ENCODE measurements at places on chromosomes 5 and 9.
A peak's percentile ranks its signal among the peaks of the same experiment; 100 is the strongest.

- no peak for DNase-seq
Observed at GRCh38 chr5:38719916-38720315, 125.9 kb upstream of the OSMR start.

DNA sequence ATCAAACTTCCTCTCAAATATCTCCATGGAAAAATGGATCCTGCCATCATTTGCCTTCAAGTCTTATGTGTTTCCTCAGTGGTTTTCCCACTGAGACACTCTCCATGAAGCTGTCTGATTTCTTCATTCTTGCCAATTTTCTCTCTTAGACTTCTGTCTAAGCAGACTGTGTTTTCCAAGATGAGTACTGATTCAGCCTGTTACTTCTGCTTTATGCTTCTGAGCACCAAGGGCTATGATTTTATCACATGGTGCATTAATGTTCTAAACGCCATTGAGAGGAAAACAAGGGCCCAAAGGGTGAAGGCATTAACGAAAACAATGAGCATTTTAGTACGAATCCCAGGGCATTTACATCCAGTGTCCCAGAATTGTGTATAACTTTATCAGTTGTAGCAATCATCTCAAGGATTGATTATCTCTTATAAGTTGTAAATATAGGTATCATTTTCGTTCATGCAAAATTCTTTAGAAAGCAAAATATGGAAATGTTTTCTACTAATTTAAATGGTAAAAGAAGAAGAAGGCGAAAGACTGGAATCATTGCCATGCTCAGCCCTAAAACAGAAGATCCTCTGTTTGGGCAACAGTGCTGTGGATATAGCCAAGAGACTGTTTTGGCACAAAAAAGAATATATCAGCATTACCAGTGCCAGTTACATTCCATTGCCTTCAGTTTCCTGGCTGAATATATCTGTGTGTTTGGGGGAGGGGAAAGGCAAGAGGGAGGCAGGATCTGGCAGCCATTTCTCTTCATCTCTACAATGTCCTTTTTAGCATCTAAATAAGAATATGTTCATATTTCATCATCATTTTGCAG lies 537.6 kb downstream of the ANXA1 start:
- DNase-seq, result no peak

GRCh38 chr5:79107020-79107796 lies 4.4 kb upstream of the BHMT start:
- DNase-seq, result no peak

- no peak for DNase-seq
Observed at GRCh38 chr5:132011622-132012343, at the start of gene ACSL6. ACSL6 (minus strand) TSS chr5:132011658; CDS start chr5:132011553, 105 bp downstream.

- DNase-seq, result no peak
Observed at GRCh38 chr9:122265149-122265915, 650 bp downstream of the MRRF start.

DNA sequence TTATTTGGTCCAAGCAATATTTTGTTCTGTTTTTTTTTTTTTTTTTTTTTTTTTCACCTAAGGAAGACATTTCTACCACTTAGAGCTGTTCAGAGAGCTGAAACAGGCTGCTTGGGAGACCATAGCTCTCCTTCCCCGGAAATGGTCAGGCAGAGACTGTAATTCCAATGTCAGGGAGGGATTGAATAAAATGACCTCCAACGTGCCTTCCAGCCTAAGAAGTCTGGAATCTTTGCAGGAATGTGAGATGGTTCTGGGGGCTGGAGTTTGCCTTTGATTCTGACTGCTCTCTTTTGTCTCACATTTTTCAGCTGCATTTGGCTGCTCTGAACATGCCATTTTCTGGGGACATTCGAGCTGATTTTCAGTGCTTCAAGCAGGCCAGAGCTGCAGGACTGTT lies 38.3 kb upstream of the TGFBR1 start:
- no peak for DNase-seq

DNA sequence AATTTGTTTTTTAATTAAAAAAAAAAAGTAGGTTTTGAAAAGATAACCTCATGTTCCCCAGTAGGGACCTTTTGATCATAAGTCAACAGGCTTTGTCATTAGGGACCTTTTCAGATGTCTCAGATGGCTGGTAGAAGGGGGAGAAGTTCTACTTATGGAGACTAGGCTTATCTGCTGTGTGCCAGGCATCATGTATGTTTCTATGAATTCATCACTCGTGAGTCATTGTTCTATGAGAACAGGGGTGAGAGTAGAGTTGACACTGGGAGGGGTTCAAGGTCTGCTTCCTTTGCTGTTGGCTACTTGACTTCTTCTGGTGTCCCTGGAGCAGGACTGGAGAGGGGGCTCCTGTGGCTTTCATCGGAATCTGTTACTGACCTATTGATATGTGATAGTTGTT lies 138.8 kb downstream of the KDM4C start:
- no peak for DNase-seq

DNA sequence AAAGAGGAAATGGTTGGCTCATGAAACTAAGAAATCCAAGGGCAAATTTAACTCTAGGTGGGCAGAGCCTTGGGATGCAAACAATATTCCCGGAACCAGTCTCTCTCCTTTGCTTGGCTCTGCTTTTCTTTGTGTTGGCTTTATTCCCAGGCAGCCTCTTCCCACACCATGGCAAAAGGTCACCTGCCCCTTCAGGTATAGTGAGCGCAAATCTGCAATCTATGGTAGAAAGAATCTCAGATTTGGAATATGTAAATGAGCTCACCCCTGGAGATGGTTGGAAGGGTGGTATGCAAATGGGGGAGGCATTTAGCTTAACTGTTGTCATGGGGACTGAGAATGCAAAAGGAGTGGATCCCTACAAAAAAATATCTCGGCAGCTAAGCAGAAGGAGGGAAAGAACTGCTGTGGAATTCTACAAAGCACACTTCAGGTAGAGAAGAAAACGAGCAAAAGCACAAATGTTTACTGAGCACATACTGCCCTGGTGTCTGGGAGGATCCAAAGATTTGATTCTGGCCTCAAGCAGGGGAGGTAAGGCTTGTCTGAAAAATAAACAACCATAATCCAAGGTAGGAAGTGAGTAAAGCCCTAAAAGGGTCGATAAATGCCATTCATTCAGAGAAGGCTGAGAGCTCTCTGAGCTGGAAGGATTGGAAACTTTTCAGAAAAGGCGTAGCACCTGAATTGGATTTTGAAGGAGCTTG lies 139.7 kb downstream of the TLE1 start:
- DNase-seq, result no peak

DNA sequence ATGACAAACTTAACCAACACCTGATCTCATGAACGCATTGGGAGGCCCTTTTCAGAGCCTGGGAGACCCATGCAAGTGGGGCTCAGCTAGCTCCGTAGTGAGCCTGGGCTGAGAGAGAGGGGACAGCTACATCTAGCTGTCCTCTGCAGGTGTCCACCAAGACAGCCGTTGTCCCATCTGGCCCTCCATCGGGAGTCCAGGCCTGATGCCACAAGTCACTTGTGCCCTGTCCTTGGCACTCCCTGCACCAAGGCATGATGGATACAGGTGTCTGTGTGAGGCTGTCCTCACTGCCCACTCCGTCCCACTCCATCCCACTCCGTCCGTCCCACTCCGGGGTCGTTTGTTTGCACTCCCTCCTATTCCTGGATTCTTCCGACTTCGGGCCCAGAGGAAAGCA lies 2.5 kb upstream of the EDF1 start:
- DNase-seq, result no peak

- no peak for DNase-seq
Observed at GRCh38 chr5:54090495-54091120, 219.8 kb downstream of the ARL15 start.

- DNase-seq, result no peak
Observed at GRCh38 chr5:139862313-139862712, 66.7 kb downstream of the PSD2 start.

GRCh38 chr5:139895647-139896046 lies 100.0 kb downstream of the PSD2 start:
- DNase-seq, result no peak

DNA sequence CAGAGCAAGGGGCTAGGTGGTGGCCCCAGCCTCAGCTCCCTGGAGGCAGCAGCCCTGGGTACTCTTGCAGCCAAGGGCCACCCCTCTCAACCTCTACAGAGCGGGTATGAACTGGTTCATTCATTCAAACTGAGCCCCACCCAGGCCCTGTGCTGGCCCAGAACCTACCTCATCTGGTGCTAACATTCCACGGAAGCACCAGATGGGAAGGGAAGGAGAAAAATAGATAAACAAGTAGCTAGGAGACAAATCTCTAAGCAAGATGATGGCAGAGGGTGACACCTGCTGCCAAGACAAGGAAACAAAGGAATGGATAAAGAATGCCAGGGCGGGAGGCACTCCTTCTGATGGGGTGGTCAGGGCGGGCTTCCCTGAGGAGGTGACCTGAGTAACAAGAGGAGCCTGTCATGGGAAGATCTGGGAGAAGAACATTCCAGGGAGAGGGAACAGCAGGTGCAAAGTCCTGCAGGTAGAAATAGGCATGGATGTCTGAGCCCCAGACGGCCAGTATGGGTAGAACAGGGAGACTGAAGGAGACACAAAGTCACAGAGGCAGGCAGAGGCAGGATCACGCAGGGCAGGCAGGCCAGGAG lies 6.1 kb downstream of the ST6GALNAC4 start:
- DNase-seq, result no peak

- DNase-seq, result no peak
Observed at GRCh38 chr5:112681481-112681908, 56.2 kb upstream of the APC start.

GRCh38 chr5:31889001-31889561 lies 250.2 kb downstream of the PDZD2 start:
- no peak for DNase-seq

DNA sequence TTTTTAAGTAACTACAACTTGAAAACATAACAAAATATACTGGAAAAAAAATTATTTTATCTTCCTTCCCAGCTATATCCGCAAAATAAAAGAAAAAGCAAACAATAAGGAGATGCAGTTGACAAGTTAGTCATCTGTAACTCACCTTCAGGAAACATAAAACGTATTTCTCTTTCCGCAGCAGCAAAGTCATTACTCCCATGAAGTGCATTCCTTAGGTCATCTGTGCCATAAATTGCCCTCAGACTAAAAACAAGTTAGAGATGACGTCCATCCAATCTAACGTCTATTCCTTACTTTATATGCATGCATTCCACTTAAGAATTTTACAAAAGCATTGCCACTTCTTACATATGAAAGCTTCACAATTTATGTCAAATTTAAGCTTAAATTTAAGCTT lies 10.9 kb downstream of the NME5 start:
- no peak for DNase-seq

DNA sequence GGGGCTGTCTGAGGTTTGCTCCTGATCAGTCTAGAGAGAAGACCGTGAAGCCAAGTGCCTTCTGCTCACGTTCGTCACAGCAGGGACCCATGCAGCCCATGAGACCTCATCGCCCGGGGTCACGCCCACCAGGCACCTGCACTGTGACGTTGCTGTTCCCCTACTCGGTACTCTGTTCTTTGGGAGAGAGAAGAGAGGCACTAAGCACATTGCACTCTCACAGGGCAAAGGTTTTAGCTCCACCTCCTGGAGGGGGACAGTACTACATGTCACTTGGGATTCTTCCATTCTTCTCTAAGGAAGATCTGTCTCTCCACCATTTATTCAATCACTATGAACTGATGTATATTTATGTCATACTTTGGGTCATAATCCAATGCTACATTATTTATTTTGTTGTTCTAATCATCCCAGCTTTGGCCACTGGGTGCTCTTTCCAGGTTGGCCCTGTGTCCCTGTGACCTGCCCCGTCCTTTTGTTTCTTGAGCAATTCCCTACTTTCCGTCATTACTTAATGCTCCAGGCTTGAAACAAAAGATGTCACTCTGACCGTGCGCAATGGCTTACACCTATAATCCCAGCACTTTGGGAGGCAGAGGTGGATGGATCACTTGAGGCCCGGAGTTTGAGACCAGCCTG lies 31.4 kb upstream of the BRD3 start:
- DNase-seq, result peak; percentile 28

GRCh38 chr5:73633060-73633459 lies 7.1 kb downstream of the ARHGEF28 start:
- DNase-seq, result no peak

DNA sequence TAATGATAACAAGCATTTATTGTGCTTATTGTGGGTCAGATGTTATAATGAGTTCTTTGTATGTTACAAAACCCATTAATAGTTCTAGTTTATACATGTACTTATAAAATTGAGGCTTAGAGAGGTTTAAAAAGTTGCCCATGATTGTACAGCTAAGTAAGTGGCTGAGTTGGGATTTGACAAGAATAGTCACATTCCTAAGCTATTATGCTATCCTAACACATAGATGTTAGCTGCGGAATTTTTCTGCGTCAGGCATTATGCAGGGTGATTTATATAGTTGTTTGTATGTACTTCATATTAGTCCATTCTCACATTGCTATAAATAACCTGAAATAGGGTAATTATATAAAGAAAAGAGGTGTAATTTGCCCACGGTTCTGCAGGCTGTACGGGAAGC lies 12.5 kb downstream of the COMMD10 start:
- DNase-seq, result no peak

DNA sequence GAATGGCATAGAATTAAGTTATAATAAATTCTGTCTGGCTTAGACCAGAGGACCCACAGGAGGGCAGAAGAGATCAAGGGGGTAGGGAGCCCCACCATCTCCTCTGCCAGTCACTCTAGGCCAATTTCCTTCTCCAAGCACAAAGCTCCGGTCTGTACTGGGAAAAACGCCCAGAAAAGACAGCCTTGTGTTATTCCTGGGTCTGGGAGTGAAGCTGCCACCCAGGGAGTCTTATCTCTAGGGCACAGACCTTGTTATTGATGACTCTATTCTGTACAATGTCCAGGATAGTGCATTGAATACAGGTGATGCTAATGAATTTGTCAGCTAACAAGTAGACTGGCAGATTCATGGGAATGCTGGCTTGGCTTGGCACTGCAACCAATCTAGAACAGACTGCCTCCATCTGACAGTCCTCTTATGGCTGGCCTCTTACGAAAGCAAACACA lies 60.7 kb downstream of the MED27 start:
- DNase-seq, result no peak

- DNase-seq, result no peak
Observed at GRCh38 chr5:95334900-95335538, 50.1 kb upstream of the MCTP1 start.

DNA sequence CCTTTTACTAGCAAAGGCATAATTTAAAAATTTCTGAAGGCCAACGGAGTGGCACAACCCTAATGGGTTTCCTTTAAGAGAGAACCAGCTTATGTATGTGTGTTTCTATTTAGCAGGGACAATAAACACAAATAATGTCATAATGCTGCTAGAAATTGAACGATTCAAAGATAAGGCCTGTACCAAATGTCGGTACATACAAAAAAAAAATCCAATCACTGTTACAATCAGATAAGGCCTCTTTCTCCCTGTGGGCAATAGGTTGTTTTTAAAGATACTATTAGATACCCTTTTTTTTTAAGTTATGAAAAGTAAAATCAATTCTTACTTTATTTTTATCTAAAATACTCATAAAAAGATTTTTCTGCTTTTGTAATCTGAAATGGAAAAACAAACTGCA lies 821.0 kb downstream of the PRELID2 start:
- DNase-seq, result no peak

GRCh38 chr9:7315746-7316145 lies 483.8 kb downstream of the DMAC1 start:
- no peak for DNase-seq

All from stimulated activated CD8-positive, alpha-beta memory T cell treated with anti-CD3 and anti-CD28 coated beads, Interleukin-2, amount 100 ng/mL, for 1 hour (primary cell).